ENCODE measurements at places on chromosomes 1 and 21.

GRCh38 chr1:204359474-204360255 lies at the start of gene PLEKHA6:
TSS of gene PLEKHA6 (minus strand) at chr1:204359929. CDS start at chr1:204273727, 86,202 bp downstream.
- DNase-seq = no peak

- DNase-seq = no peak
These were observed 17.1 kb downstream of the CACHD1 start for GRCh38 chr1:64487061-64487460.

- DNase-seq = no peak
These were observed 19.4 kb downstream of the CRYAA start for GRCh38 chr21:43188181-43188580.

DNA sequence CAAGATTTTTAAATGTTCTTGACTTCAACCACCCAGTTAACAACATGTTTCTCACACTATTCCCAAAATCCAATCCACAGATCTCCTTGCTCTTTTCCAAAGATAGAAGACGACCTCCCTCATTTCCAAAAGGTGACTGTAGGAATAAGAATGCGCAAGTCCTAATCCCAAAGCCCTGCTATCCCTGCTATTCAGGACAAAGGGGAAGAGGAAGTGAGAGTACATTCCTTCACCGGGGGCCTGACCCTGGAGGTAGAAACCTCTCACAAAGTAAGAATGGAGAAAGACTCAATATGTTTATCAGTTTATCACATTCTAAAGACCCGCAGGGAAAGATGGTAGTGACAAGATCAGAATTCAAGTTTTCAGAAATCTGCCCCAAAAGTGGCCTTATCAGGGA lies 55.7 kb downstream of the PLEKHA6 start:
- DNase-seq = no peak

GRCh38 chr1:243735457-243735856 lies 114.6 kb downstream of the AKT3 start:
- no peak for DNase-seq

GRCh38 chr1:115138973-115139372 lies 49.7 kb upstream of the TSPAN2 start:
- peak; percentile 88 for DNase-seq

- DNase-seq = no peak
These were observed 598.2 kb downstream of the MATN1 start for GRCh38 chr1:30125021-30125820.

DNA sequence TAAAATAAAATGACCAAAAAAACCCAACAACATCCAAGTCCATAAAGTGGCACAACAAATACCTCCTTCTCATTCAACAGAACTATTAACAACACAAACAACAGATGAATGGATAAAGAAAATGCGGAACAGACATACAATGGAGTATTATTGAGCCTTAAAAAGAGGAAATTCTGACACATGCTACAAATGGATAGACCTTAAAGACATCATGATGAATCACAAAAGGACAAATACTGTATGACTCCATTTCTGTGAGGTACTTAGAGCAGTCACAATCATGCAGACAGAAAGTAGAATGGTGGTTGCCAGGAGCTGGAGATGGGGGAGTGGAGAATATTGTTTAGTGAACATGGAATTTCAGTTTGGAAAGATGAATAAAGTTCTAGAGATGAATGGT lies 42.6 kb downstream of the EYA3 start:
- DNase-seq = no peak

DNA sequence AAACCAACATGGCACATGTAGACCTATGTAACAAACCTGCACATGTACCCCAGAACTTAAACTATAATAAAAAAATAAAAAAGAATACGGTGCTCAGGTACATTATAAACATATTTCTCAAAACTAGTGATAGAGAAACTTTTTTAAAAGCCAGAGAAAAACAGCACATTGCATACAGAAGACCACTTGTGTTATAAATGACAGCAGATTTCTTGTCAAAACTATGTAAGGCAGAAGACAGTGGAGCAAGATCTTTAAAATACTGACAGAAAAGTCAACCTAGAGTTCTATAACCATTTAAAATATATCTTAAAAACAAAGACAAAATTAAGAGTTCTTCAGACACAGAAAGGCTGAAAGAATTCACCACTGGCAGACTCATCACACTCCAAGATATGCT lies 144.7 kb downstream of the NEGR1 start:
- DNase-seq = no peak

GRCh38 chr1:50562106-50562505 lies 138.9 kb upstream of the DMRTA2 start:
- DNase-seq = no peak
